Endothelial cell of umbilical vein (primary cell): ENCODE measurements at places on chromosomes 5 and 9.

DNA sequence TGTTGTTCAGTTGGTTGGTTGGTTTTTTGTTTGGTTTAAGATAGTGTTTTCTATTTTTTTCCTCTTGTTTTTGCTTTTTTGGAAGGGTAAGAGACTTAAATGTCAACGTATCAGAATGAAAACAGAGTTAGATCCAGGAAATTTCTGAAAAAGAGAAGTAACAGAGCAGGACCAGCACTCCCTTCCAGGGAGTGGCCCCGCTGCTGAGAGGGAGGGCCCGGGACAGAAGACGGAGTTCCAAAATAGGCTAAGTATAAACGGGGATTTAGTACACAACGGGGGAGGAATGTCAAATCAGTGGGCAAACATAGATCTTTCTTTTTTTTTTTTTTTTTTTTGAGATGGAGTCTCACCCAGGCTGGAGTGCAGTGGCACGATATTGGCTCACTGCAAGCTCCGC lies 92.7 kb upstream of the RUFY1 start:
- no peaks in the 10 kb centered on the region for H3K36me3 ChIP-seq
- no peak overlapping the region for H3K27ac ChIP-seq
- no peaks in the 10 kb centered on the region for H3K27me3 ChIP-seq

DNA sequence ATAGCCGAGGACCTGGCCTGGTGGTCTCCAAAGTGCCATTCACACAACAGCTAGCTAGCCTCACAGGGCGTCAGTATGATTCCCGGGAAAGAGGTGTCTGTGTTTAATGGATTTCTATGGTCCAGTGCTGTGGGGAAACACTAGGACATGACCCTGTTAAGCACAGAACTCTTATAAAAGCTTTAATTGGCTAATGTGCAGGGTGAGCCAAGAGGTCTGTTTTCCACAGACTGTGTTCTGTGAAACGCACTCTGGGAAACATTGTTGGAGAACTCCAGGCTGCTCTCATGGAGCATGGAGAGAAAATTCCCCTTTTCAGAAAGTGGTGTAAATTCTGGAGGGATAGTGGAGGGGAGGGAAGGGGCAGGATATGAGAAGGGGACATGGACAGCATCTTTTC lies 331.4 kb downstream of the FBXL7 start:
- no peaks in the 10 kb centered on the region for H3K36me3 ChIP-seq
- DNase-seq: no peak
- H3K27me3 ChIP-seq: no peaks in the 10 kb centered on the region
- H3K4me3 ChIP-seq: no peak overlapping the region

DNA sequence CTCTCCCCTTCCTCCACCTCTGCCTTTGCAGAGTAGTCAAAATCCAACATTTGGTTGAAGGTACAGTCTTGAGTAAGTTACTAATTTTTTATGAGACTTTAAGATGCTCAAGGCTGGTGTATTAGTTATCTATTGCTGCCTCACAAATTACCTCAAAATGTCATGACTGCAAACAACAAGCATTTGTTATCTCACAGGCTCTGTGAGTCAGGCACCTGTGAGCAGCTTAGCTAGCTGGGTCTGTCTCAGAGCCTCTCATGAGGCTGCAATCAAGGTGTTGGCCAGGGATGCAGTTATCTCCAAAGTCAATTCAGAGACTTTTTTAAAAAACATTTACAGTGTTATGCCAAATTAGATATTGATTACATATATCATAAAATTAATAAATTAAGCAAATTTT lies 371.3 kb upstream of the RGMB start:
- H3K27ac ChIP-seq: no peak overlapping the region
- DNase-seq: no peak
- no peaks in the 10 kb centered on the region for H3K36me3 ChIP-seq
- no peak overlapping the region for H3K4me3 ChIP-seq

DNA sequence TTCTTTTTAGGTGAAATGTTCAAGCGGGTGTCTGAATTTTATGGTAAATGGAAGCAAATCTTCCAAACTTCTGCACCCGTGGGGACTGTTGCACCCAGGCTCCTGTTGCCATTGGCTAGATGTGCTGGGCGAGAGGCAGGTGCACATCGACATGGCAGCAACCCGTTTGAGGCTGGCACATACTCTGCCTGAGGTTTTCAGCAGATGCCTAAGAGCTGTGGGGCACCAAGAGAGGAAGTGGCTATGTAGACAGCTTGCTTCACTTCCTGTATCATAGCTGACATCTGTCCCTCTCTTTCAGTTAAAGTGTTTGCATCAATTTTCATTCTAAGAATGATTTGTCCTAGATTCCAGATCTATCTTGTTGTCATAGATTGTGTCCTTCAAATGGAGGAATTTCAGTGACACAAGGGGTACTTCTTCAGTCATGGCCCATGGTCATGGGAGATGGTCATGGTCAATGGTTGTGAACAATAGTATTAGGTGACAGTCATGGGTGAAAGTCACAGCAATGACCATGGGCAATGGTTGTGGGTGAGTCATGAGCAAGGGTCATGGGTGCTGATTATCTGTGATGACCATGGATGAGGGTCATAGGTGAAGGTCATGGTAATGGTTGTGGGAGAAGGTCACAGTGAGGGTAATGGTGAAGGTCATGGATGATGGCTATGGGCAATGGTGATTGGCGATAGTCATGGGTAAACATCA lies 115.1 kb upstream of the IRX4 start:
- H3K27me3 ChIP-seq: no peaks in the 10 kb centered on the region
- H3K27ac ChIP-seq: no peak overlapping the region
- no peak overlapping the region for H3K4me3 ChIP-seq
- DNase-seq: no peak
